ENCODE measurements at places on chromosomes 5 and 9.
A peak's percentile ranks its signal among the peaks of the same experiment; 100 is the strongest.

DNA sequence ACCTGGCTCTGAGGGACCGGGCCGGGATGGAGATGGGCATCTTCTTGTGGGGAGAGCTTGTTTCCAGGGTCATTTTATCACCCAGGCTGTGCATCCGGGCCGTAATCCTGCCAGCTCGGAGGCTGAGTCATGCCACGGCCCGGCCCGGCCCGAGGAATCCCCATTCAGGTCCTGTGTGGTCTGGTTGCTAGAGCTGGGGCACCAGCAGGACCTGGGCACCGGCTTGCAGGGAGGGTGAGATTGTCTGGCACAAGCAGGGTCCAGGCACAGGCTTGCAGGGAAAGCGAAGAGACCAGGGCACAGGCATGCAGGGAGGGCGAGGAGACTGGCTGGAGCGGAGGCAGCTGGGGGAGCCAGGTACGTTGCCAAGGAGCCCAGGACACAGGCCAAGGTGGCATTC lies 106.8 kb downstream of the RXRA start:
- DNase-seq, result no peak

- no peak for DNase-seq
These were observed 27.2 kb downstream of the ATP6V0E1 start for GRCh38 chr5:173010547-173011464.

GRCh38 chr5:120400356-120400755 lies 63.7 kb upstream of the PRR16 start:
- DNase-seq, result no peak

- no peak for DNase-seq
These were observed 2.3 kb downstream of the C9orf72 start for GRCh38 chr9:27571011-27571410.

DNA sequence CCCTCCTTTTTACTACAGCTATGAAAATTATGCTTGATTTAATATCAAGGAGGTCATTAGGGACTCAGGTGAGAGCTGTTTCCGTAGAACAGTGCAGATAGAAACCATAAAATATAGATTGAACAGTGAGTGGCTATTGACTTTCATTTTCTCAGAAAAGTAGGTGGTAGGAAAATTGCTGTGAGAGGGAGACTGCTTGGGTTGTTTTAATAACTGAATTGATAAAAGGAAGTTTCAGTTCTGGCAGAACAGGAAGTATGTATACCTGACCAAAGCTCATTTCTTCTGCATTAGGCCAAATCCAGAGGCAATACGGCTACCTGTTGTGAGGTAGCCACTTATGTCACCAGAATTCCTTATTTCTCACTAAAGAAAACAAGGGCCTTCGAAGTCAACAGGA lies 761.7 kb upstream of the ARRDC3 start:
- no peak for DNase-seq

DNA sequence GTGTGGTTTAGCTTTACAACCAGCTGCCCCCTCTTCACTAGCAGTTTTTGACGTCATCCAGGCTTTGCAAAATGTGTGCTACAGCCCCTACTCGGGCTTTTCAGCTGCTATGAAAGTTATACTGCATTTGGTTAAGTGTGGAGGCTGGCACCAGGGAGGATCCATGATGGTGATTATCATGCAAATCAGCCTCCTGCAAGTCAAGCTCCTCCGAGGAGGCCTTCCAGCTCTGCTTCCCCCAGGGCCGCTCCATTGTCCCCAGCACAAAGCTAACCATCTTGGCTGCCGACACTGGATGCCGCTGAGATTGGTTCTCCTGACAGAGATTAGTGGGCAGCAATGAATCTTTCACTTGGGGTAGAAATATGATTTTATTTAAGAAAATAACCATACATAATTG lies 159.6 kb downstream of the NR2F1-AS1 start:
- peak; percentile 20 for DNase-seq

DNA sequence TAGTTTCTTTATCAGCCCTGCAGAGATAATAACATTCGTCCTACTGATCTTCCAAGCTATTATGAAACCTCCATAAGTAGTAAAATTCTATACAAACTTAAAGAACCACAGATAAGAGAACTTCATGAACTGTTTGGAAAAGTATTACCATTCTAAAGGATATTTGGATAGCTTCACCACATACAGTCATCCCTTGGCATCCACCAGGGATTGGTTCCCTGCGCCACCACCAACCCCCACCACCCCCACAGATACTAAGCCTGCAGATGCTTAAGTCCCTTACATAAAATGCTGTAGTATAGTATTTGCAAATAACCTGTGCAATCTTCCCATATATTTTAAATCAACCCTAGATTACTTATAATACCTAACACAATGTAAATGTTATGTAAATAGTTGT lies 61.4 kb upstream of the SHISAL2B start:
- DNase-seq, result no peak

DNA sequence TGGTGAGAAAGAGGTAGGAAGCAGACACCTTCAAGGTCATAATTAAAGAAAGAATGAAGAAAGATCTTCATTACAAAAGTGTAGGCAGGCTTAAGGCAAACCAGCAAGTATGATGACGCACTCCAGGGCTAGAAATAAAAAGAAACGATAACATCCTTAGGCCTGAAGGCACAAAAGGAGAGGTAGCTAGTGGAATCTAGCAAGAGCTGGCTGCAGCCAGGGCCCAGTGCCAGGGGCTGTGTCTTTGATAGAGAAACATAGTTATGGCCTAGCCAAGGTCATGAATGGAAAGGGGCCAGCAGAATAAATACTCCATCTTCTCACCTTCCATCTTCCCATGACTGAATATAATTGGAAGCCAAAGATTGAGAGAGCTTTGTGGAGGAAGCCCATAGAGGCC lies 6.8 kb upstream of the SH3TC2 start:
- DNase-seq, result no peak

DNA sequence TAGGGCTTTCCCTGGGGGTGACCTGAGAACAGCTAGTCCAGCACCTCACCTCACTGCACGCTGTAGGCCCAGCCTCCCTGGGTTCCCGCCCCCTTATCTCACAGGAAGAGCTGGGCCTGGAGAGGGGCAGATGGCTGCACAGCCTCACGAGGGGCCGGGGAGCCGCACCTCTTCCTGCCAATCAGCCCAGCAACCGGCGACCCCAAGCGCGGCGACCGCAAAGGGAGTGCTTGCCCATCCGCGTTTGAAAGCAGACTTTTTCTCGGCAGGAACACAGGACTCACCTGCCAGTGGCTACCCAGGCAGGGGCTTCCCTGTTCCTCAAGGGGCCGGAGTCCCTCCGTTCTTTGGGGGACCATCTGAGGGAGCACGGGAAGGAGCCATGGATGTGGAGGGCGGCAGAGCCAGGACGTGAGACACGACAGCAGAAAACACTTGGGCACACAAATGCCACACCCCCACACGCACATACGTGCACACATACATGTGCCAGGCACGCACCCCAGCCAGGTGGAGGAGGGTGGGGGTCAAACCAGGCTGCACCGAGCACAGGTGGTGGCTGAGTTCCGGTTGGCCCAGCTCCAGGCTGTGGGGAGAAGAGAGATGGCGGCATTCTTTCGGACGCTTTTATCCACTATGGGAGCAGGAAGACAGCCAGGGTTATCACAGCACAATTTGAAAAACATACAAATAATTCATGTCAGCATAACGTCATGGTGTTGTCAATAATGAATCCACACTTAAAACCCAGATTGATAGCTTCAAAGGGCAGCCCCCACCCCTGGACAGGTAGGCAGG lies 11.3 kb downstream of the TMEM250 start:
- no peak for DNase-seq

- DNase-seq, result no peak
These were observed 64.9 kb downstream of the CETN3 start for GRCh38 chr5:90344689-90345088.

GRCh38 chr5:17190242-17190778 lies 27.1 kb upstream of the BASP1 start:
- DNase-seq, result no peak

DNA sequence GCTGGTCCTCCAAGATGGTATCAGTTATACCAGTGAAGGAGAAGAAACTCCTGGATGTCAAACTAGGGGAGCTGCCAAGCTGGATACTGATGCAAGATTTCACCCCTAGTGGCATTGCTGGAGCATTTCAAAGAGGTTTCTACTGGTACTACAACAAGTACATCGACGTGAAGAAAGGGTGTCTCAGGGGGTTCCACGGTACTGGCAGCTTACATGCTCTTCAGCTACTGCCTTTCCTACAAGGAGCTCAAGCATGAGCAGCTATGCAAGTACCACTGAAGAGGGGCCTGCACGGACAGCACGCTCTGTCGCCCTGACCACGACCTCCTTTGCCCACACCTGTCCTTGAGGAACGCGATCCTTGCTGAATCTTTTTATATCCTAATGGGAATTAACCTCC lies 19.5 kb downstream of the ACTL7B start:
- DNase-seq, result no peak

DNA sequence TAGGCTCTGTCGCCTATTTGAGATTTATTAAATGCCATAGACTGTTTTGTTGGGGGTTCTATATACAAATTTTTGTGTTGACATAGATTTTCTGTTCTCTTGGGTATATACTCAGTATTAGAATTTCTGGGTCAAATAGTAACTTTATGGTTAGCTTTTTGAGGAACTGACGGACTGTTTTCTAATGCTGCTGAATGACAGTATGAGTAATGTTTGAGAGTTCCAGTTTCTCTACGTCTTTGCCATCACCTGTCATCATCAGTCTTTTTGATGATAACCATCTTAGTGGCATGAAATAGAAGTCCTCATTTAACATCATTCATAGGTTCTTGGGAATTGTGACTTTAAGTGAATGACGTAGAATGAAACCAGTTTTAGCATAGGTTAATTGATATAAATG lies 60.1 kb downstream of the CCDC171 start:
- no peak for DNase-seq
